Suprapubic skin (tissue), 4 donors: ENCODE measurements at places on chromosomes 1 and 21. TPM values are rescaled to one million over a fixed set of nuclear protein-coding genes. Genes with fewer than 3 reads are reported as not detected.

GRCh38 chr1:157235307-157235706 is 97.1 kb upstream of the ETV3 start:
- H3K36me3 ChIP-seq = no peaks in the 10 kb centered on the region
- no peak for DNase-seq
- no peak overlapping the region for H3K4me3 ChIP-seq

DNA sequence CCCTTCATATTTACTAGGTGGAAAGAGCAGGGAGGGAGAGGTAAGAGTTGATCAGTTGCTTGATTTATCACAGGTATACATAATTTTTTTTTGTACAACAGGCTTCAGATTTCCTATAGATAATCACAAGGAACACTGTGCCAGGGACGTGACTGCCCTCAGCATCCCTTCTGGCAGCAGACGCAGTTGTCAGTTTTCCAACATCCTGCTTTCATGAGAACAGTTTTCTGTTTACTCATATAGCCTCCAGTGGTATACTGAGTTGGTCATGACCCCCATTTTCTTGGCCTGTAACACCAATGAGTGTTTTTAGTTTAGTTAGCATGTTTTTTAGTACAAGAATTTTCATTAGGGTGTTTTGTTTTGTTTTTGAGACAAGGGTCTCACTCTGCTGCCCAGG is 37.9 kb upstream of the PTPRF start:
- H3K4me3 ChIP-seq = no peak overlapping the region
- H3K27me3 ChIP-seq = no peaks in the 10 kb centered on the region
- no peak overlapping the region for H3K27ac ChIP-seq
- H3K36me3 ChIP-seq = no peaks in the 10 kb centered on the region
- DNase-seq = no peak

GRCh38 chr1:173421286-173421685 is 55.8 kb upstream of the PRDX6 start:
- no peak for DNase-seq
- no peak overlapping the region for H3K4me3 ChIP-seq
- H3K27me3 ChIP-seq = no peaks in the 10 kb centered on the region
- H3K27ac ChIP-seq = no peak overlapping the region
- H3K4me1 ChIP-seq = peaks cover 7% of the 10 kb centered on the region

- no peak for DNase-seq
- peaks cover 38% of the 10 kb centered on the region for H3K4me1 ChIP-seq
- H3K27ac ChIP-seq = peak overlapping the region; percentile 85
- H3K36me3 ChIP-seq = no peaks in the 10 kb centered on the region
Observed at GRCh38 chr1:182175361-182175931, 113.9 kb upstream of the ZNF648 start.

- H3K4me3 ChIP-seq = no peak overlapping the region
- H3K36me3 ChIP-seq = no peaks in the 10 kb centered on the region
- H3K4me1 ChIP-seq = no peaks in the 10 kb centered on the region
- H3K27ac ChIP-seq = no peak overlapping the region
- no peak for DNase-seq
Observed at GRCh38 chr1:18803851-18804250, 55.6 kb downstream of the TAS1R2 start.

DNA sequence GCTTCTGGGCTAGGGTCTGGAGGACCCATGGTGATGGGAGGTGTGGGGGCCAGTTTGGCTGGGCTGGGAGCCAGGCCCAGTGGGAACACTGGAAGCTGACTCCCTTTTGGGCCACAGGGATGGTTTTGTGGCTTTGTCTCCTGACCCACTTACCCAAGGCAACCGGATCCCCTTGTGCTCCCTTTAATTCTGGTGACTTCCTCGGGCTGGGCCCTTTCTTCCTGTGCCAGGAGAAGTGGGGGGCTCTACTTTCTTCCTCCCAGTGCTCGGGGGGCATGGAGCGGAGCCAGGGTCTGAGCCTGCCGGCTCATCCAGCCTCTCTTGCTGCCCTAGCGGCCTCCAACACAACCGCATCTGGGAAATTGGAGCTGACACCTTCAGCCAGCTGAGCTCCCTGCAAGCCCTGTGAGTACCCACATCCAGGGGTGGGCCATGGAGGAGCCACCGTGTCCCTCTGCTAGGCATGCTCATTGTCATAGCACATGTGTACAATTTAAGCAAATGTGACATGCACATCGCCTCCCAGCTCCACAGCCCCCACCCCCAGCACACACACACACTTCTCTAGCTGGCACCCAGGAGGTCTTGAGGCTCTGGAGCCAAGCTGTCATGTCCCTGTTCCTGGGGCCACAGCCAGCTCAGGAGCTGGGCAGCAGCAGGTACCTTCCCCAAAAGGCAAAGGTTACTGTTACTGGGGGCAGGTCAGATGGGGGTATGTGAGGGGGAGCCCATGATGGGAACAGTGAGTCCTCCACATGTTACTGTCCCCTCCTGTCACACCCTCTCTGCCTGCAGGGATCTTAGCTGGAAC is 35.0 kb downstream of the UBE2T start:
- H3K27me3 ChIP-seq = peaks cover 4% of the 10 kb centered on the region
- no peak overlapping the region for H3K4me3 ChIP-seq
- H3K4me1 ChIP-seq = no peaks in the 10 kb centered on the region
- no peak overlapping the region for H3K27ac ChIP-seq
- H3K36me3 ChIP-seq = no peaks in the 10 kb centered on the region

Gene TRIM67
- 0.21 TPM for total RNA-seq
